ENCODE measurements at places on chromosomes 3 and 15. TPM values are rescaled to one million over a fixed set of nuclear protein-coding genes. Genes with fewer than 3 reads are reported as not detected.

ULK4 gene
- 9.6 TPM for total RNA-seq

- no peak for DNase-seq
These were observed 38.0 kb downstream of the CBLB start for GRCh38 chr3:105830836-105831235.

- no peak for DNase-seq
These were observed 20.8 kb downstream of the RAB6B start for GRCh38 chr3:133874761-133875438.

GRCh38 chr15:34795267-34796081 lies at the start of gene ACTC1:
TSS of gene ACTC1 (minus strand) at chr15:34795549. CDS start at chr15:34794808, 741 bp downstream.
- DNase-seq, result no peak

FETUB gene
- total RNA-seq, result 0.45 TPM

DNA sequence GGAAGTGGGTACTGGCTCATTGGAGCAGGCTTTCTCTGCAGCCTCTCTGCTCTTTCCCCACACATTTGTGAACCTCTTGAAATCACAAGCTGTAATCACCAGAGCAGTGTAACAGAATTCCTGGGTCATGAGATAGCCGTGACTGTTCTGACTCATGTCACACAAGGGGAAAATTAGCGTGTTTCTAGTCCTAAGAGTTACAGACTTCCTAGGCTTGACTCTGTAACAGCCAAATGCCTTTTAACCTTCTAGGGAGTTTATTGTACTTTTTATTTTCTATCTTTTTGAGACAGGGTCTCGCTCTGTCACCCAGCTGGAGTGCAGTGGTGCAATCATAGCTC lies 54.7 kb upstream of the TRAK1 start:
- peak; percentile 84 for DNase-seq

ST8SIA2 gene
- total RNA-seq, result not detected

GRCh38 chr15:98872774-98873173 lies 134.8 kb downstream of the PGPEP1L start:
- DNase-seq, result no peak

- DNase-seq, result peak; percentile 51
These were observed 9.7 kb downstream of the COL8A1 start for GRCh38 chr3:99648101-99648500.

- DNase-seq, result peak; percentile 10
These were observed 156.1 kb downstream of the TBL1XR1 start for GRCh38 chr3:177041021-177041729.

- no peak for DNase-seq
These were observed 26.0 kb downstream of the MME start for GRCh38 chr3:155106119-155106518.

GRCh38 chr3:194987571-194988494 lies 283.1 kb downstream of the XXYLT1 start:
- DNase-seq, result no peak

GRCh38 chr3:89783341-89783927 lies 676.0 kb downstream of the EPHA3 start:
- no peak for DNase-seq

- DNase-seq, result peak; percentile 49
These were observed 5.5 kb upstream of the GP5 start for GRCh38 chr3:194404365-194405140.

SLC28A2 gene
- total RNA-seq, result not detected

- no peak for DNase-seq
These were observed 82.2 kb downstream of the RBMS3 start for GRCh38 chr3:29363110-29363509.

DNA sequence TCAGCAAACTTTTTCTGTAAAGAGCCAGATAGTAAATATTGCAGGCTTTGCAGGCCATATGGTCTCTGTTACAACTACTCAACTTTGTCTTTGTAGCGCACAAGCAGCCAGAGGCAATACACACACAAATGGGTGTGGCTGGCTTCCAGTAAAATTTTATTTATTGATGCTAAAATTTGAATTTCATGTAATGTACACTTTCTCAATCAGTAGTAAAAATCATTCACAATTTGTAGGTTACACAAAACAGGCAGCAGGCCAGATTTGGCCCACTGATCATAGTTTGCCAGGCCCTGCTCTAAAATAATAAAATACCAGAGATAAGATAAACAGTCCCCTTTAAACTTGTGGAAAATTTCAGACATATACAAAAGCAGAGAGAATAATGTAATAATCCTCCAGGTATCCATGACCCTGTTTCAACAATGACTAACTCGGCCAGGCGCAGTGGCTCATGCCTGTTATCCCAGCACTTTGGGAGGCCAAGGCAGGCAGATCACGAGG lies 330.3 kb downstream of the SHQ1 start:
- DNase-seq, result no peak

GRCh38 chr15:69675731-69676130 lies 223.1 kb downstream of the RPLP1 start:
- DNase-seq, result no peak

DNA sequence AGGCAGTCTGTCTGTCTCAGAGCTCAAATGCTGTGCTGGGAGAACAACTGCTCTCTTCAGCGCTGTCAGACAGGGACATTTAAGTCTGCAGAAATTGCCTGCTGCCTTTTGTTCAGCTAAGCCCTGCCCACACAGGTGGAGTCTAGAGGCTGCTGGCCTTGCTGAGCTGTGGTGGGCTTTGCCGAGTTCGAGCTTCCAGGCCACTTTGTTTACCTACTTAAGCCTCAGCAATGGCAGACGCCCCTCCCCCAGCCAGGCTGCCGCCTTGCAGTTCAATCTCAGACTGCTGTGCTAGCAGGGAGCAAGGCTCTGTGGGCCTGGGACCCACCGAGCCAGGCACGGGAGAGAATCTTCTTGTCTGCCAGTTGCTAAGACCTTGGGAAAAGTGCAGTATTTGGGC lies 25.0 kb upstream of the RPP14 start:
- no peak for DNase-seq

DNA sequence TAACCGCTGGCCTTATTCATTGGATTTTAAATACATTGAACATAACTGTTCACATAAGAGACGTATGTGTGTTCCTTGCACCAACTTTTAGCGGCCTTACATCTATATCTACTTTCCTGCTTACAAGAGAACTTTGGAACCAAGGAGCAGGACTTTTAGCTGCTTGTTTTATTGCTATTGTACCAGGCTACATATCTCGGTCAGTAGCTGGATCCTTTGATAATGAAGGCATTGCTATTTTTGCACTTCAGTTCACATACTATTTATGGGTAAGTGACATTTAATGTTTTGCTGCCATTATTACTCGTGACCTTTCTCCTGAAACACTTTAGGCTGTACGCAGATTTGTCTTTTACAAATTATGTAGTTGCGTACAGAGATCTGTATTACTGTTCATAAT lies 47.1 kb downstream of the STT3B start:
- no peak for DNase-seq

DNA sequence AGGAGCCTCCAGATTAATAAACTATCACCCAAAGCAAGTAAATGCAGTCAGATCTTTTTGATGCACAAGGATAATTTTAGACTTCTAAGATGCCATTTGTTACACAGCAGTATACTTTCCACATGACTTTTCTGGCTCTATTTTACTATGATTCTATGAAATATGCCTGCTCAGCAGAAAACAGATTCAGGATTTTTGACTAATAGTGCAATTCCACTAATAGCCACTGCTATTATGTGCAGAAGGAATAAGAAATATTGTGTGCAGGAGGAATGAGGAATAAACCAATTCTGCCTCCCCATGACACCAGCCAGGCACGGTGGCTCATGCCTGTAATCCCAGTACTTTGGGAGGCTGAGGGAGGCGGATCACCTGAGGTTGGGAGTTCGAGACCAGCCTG lies 11.5 kb upstream of the SPPL2A start:
- no peak for DNase-seq

- DNase-seq, result no peak
These were observed 127.7 kb upstream of the SAMMSON start for GRCh38 chr3:69871868-69872267.

DNA sequence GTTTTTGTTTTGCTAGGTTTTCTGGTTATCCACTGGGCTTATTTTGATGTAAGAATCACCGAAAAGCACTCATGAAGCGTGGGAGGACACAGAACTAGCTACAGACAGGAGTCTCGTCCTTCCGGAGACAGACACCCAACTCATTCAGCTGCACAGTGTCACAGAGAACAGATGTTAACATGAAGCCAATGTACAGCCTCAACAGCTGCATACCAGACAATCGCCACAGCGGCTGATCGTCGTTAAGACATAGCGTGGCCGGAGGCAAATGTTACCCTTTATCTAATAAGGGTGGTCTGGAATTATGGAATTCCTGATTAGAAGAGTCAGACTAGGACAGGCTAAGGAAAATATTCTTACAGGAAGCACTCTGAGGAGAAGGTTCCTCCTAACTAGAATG lies 1.1 kb upstream of the PYGO1 start:
- no peak for DNase-seq

- no peak for DNase-seq
These were observed 8.4 kb upstream of the CDC25A start for GRCh38 chr3:48196611-48197010.

DNA sequence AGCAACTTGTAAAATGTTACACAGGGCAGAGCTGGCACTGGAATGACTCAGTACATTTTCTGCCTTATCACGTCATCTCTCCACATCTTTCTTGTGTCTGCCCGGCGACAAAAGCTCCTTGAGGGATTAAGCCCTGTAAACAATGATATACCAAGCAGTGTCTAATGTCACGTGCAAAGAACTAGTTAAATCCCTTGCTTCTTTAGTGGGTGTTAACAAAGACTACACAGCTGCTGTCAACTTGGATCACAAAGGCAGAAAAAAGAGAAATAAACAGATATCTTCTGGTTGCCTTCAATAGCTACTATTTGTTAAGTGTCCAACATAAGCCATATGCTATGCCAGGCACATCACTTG lies 48.1 kb upstream of the FRMD4B start:
- DNase-seq, result peak; percentile 66

PRICKLE2 gene
- 6.9 TPM for total RNA-seq

DNA sequence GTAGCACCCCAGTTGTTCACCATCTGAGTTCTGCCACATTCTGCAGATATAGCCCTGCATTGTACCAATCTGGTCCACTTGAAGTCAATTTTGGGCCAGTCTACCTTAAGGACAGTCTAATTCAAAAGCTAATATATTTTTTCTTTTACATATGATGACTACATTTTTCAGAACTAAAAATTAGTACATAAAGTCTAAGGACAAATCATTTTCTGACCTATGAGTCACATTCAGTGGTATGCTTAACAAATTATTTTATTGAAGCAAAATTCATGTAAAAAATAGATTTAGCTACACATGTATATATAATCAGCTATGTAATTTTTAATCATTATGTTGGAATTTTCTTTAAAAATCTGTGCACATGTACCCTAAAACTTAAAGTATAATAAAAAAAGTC lies 52.1 kb upstream of the IL12A start:
- DNase-seq, result no peak

- no peak for DNase-seq
These were observed 24.1 kb downstream of the SLC28A1 start for GRCh38 chr15:84908564-84908963.

GRCh38 chr15:90259524-90259923 lies 5.9 kb upstream of the NGRN start:
- no peak for DNase-seq

RARB gene
- total RNA-seq, result 0.62 TPM

- peak; percentile 72 for DNase-seq
These were observed 46.3 kb downstream of the GPR171 start for GRCh38 chr3:151156618-151157216.

- DNase-seq, result peak; percentile 98
These were observed 2.4 kb downstream of the CSRNP1 start for GRCh38 chr3:39150803-39151631.

BFSP2 gene
- total RNA-seq, result not detected

GRCh38 chr15:58889363-58889762 lies 44.1 kb downstream of the SLTM start:
- DNase-seq, result no peak

FEZF2 gene
- not detected for total RNA-seq

- no peak for DNase-seq
These were observed 1.1 kb downstream of the FBN1 start for GRCh38 chr15:48644467-48644826.

GRCh38 chr3:123757281-123757940 lies 126.7 kb downstream of the MYLK start:
- peak; percentile 86 for DNase-seq

DNA sequence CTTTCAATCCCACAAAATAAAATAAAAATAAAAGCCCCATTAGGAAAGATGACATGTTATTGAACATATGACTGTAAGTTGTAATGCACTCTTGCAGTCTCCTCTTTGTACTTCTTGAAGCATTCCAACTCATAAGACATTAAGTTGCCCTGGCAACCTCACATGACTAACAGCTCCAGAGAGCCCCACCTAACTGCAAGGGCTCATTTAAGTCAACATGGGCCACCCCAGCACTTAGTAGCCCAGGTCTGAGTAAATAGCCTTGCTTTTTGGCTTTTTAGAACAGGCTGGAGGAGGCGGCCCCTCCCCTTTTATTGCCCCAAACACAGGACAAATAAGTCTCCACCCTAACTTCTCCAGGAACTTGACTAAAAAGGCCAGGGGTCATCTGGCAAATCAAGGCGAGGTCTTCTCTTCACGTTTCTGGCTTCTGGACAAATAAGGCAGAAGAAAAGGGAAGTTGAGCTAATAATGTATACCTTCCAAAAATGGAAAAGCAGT lies 135.1 kb downstream of the TMCO5A start:
- DNase-seq, result peak; percentile 51

DNA sequence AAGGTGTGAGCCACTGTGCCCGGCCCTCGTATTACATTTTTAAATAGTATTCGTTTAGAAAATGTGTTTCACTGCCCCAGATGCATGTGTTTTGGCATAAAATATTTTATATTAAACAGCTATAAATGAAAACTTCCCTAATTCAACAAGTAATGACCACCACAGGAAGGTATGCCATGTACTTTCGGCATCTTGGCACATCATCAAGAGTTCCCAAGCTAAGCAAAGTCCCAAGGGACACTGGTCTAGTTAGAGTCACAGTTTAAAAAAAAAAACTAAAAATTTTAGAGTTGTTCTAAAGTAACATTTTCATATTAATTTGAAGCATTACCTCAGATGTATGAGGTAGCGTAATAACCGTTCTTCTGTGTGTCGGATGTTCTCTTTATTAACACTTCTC lies 15.6 kb upstream of the ARPP19 start:
- DNase-seq, result no peak

CPNE9 gene
- total RNA-seq, result not detected

GRCh38 chr15:92273723-92274122 lies 120.0 kb upstream of the ST8SIA2 start:
- no peak for DNase-seq

IGSF10 gene
- 0.31 TPM for total RNA-seq
